NCI-H345 (cell line): ENCODE measurements at places on chromosomes 3 and 15.

DNA sequence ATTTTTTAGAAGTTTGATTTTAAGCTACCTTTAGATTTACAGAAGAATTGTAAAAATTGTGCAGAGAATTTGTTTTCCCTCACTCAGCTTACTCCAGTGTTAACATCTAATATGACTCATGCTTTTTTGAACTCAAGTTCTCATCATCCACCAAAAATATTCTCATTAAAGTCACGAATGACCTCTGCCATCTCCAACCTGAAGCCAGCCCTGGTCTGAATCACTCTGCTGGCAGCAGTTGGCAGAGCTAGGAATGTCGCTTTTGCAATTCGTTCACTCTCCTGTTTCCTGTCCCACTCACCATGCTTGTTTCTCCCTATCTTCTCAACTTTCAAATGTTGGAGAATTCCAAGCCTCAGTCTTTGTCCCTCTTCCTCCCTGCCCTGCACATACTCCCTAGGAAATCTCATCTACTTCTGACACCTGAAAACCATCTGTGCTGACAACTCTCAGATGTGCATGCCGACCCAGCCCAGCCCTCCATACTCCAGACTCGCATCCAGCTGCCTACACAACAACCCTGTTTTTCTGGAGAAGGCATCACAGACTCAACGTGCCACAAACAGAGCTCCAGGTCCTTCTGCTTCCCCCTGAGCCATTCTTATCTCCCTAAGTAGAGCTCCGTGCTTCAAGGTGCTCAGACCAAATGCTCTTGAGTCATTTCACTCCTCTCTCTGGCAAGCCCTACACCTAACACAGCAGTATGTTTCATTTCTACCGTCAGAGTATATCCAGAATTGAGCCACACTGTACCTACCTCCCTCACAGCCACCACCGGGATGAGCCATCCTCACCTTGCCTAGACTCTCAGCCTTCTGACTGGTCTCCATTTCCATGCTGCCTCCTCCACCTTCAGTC lies 24.9 kb downstream of the PRR23E start:
- DNase-seq, result no peak

DNA sequence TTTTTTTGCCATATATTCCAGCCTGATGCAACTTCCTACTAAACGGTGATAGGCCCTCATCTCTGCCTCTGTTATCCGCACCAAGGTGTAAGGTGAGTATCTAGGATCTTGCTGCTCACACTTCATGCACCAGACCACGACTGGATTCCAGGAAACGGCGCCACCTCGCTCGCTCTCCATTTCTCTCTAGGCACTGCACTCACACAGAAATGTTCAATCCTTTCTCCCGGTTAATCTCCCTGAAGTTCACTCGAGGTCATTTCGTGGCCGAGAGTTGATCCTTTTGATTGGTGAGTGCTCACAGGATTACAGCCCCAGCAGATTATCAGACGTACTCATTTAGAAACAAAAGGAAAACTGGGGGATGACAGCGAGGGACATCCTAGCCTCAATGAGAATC lies 28.1 kb downstream of the MCF2L2 start:
- DNase-seq, result no peak

DNA sequence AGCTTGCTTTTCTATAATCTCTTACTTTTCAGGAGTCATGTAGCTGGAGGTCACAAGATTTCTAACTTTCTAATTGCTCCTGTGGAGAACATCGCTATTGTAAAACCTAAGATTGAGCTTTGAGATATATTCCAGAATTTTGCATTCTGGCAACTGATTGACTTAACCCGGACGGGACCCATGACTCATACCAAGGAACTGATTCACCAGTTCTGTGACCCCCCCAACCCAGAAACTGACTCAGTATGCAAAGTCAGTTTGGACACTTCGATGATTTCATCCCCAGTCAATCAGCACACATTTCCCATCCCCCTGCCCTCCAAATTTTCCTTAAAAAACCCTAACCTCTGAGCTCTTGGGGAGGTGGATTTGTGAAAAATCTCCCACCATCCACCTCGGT lies 396.5 kb upstream of the GBE1 start:
- DNase-seq, result no peak

- no peak for DNase-seq
Measured at GRCh38 chr3:123716411-123716810, 131.6 kb upstream of the HACD2 start.

DNA sequence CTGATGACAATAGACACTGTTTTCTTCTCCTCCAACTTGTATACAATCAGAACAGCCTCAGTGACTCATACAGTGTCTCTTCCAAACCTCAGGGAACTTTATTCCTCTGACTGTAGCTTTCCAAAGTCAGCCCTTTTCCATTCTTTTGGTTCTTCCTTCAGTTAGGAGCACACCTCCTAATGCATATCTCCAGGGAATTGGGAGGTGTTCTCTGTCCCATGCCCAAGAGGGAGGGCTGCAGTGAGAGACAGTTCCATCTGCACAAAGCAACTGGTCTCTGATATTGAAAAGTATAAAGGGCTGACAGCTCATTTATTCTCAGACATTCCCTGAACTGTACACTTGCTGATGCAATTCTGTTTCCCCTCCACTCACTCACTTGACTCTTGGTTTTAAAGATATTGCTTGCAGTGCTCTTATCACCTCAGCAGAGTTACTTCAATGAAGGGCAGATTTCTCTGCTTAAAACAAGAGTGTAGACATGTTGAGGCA lies 337.8 kb upstream of the TBC1D5 start:
- no peak for DNase-seq

DNA sequence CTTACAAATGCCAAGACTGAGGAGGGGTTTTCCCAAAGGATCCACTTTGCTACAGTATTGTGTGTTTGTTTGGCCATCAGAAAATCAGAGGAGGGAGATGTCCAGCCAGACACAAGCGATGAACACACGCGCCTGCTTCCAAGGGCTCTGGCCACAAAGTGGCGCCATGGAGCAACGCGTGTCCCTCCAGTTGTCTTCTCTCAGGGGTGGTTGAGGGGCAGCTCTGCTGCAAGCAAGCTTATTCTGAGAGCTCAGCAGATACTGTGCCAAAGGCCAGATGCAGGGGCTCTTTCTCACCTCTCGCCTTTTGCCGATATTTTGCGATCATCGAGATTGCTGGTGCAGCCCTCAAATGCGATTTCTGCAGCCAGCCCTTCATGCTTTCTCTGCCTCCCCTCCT lies 88.9 kb upstream of the OSBPL11 start:
- DNase-seq, result no peak
